Thymus (tissue), 14 donors: ENCODE measurements at places on chromosomes 1 and 21. TPM values are rescaled to one million over a fixed set of nuclear protein-coding genes. Genes with fewer than 3 reads are reported as not detected.

The TCHHL1 gene
- 0.05 TPM for total RNA-seq

The BACE2 gene
- 5.9 TPM for total RNA-seq

The LMOD1 gene
- 0.24 TPM for total RNA-seq

The FAM163A gene
- 10.4 TPM for total RNA-seq

The PODN gene
- 1.4 TPM for total RNA-seq

The WDR64 gene
- total RNA-seq, result 0.14 TPM

The PDC gene
- total RNA-seq, result 0.14 TPM

The RAB25 gene
- 17.6 TPM for total RNA-seq

The HCRTR1 gene
- not detected for total RNA-seq

The MKNK1 gene
- 20.1 TPM for total RNA-seq

The MAP10 gene
- total RNA-seq, result 8.6 TPM

The SLC9C2 gene
- 0.09 TPM for total RNA-seq

The PLA2G4A gene
- total RNA-seq, result 4.7 TPM

The ZNF644 gene
- 77.6 TPM for total RNA-seq

The GUCA2B gene
- 0.28 TPM for total RNA-seq

The VANGL2 gene
- total RNA-seq, result 2.0 TPM

The CFHR3 gene
- total RNA-seq, result not detected

The AK2 gene
- 156 TPM for total RNA-seq

The TFF2 gene
- total RNA-seq, result not detected

The OR14K1 gene
- total RNA-seq, result not detected

The FCGR2B gene
- 1.3 TPM for total RNA-seq

The LAMTOR5 gene
- total RNA-seq, result 144 TPM

The SUCO gene
- total RNA-seq, result 27.2 TPM

The RO60 gene
- total RNA-seq, result 55.2 TPM

The MAP3K7CL gene
- total RNA-seq, result 1.7 TPM

The ZNF695 gene
- 3.0 TPM for total RNA-seq

The HTR6 gene
- not detected for total RNA-seq

The RAD54L gene
- 9.2 TPM for total RNA-seq

The IL12RB2 gene
- total RNA-seq, result 4.6 TPM

The EFNA1 gene
- 14.5 TPM for total RNA-seq

The TTF2 gene
- total RNA-seq, result 26.3 TPM

The ERMAP gene
- total RNA-seq, result 5.7 TPM

The RNF186 gene
- 0.14 TPM for total RNA-seq

The PTGFR gene
- 0.14 TPM for total RNA-seq

The LCE1C gene
- 0.14 TPM for total RNA-seq

The SLC25A44 gene
- 8.8 TPM for total RNA-seq

The LAPTM5 gene
- total RNA-seq, result 88.6 TPM

The INKA2 gene
- total RNA-seq, result 1.4 TPM

The DSCAM gene
- total RNA-seq, result 0.05 TPM

The RIPPLY3 gene
- 0.05 TPM for total RNA-seq
